ENCODE measurements at places on chromosomes 2 and 18.

DNA sequence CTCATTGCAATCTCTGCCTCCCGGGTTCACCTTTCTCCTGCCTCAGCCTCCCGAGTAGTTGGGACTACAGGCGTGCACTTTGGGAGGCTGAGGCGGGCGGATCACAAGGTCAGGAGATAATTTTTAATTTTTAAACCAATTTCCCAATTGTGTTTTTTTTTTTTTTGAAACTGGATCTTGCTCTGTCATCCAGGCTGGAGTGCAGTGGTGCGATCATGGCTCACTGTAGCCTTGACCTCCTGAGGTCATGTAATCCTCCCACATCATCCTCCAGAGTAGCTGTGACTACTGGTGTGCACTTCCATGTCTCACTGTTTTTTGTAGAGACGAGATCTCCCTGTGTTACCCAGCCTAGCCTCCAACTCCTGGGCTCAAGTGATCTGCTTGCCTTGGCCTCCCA, 49.3 kb downstream of the GLS start:
- DNase-seq: no peak

- DNase-seq: no peak
Observed at GRCh38 chr2:133266926-133267590, 301.2 kb downstream of the NCKAP5 start.

- no peak for DNase-seq
Observed at GRCh38 chr18:10465174-10465939, 10.9 kb downstream of the APCDD1 start.

- DNase-seq: no peak
Observed at GRCh38 chr18:79809482-79810192, 11.9 kb downstream of the KCNG2 start.

GRCh38 chr2:114218383-114218782, 224.1 kb upstream of the DPP10 start:
- no peak for DNase-seq

All from activated CD4-positive, alpha-beta T cell treated with anti-CD3 and anti-CD28 coated beads for 24 hours (primary cell).